ENCODE measurements at places on chromosomes 16 and 17.

- DNase-seq = no peak
Measured at GRCh38 chr17:17360087-17360730, 57.0 kb downstream of the NT5M start.

DNA sequence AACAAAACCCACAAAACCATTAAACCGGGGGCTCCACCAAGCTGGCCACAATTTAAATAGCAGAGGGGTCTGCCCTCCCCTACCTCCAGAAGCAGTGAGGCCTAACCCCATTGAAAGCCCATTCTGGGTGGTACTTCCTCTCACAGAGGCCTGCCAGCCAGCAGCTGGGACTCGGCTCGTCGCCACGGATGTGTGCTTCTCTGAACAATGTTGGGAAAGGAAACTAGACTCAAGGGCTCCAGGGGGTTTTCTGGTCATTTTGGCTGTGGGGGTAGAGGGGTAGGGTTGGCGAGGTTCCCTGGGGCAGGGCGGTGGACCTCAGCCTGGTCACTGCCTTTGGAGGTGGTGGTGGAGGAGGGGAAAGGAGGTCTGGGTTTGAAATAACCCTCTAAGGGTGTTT is 4.7 kb upstream of the PLCG2 start:
- no peak for DNase-seq

- no peak for DNase-seq
Measured at GRCh38 chr16:9407206-9407758, 315.8 kb downstream of the HAPSTR1 start.

- DNase-seq = no peak
Measured at GRCh38 chr17:1839516-1839915, 9.7 kb downstream of the RPA1 start.

GRCh38 chr17:3915995-3916696 is at the start of gene P2RX1:
Gene P2RX1 (minus strand): TSS chr17:3916465. CDS start chr17:3916225, 240 bp downstream.
- no peak for DNase-seq

DNA sequence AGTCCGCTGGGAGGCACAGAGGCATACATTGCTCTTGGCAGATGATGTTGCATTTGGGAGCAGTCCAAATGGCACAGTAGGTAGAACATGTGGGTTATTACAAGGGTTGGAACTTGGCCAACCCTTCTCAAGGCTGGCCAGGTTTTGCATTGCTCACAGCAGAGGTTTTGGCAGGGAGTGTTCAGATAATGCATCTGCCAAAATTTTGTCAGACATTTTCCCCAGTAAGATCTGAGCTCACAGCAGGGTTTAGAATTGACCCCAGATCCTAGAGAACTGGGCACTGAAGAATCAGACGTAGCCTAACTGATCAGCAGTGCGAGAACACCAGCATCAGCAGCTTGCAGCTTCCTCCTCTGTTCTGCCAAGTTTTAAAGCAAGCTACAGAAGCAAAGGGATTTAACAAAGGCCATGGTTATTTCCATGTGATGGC is 468.8 kb upstream of the KIF2B start:
- no peak for DNase-seq

- DNase-seq = no peak
Measured at GRCh38 chr16:1963806-1964505, 670 bp downstream of the RPS2 start.

All from left renal cortex interstitium (tissue), 4 donors.